ENCODE measurements at places on chromosomes 7 and 10.

DNA sequence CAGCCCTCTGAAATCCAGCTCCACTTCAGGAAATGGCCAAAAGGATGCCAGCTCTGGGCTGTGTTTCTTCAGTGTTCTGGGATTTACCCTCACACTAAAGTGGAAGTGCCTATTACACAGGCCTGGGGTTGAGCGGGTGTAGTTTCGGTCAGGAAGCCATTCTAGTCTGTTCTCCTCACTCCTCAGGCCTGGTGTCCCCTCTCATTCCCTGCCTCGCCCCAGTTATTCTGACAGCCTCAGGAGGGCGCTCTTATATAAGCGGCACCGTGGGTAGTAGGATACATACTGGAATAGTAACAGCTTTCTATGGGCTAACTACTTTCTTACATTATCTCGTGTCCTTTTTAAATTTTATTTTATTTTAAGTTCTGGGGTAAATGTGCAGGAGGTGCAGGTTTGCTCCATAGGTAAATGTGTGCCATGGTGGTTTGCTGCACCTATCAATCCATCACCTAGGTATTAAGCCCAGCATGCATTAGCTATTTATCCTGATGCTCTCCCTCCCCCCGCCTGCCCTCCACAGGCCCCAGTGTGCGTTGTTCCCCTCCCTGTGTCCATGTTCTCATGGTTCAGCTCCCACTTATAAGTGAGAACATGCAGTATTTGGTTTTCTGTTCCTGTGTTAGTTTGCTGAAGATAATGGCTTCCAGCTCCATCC lies 12.2 kb upstream of the LGI1 start:
- no peak for DNase-seq

- DNase-seq = no peak
Observed at GRCh38 chr7:1314021-1314907, 81.6 kb downstream of the UNCX start.

- DNase-seq = no peak
Observed at GRCh38 chr10:116768786-116769185, 26.4 kb upstream of the HSPA12A start.

- DNase-seq = peak; percentile 96
Observed at GRCh38 chr7:129780257-129780973, 168.9 kb downstream of the NRF1 start.

DNA sequence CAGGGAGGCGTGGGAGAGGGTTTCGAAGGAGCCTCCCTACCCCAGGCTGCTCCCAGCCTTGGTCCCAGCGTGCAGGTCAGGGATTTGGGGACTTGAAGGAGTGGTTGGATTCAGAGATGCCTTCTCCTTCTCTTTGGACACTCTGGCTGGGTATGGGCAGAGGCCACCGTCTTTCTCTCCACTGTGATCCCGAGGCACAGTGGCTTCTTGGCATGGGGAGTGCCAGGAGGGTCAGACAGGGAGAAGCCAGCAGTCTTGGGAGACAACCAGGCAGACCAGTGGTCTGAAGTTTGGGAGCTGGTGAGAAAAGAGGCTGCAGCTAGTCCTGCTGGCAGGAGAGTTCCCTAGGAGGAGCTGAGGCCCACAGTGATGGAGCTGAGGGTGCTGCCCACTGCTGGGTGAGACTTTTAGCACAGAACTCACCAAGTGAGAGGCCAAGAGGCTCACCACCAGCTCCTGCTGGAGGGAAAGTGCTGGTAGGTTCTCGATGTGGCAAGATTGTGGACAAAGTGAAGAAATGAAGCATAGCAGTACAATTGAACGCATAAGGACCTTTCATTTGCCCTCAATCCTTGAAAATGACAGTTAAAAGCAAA lies 35.2 kb upstream of the WDFY4 start:
- DNase-seq = no peak

GRCh38 chr7:113710310-113711096 lies 208.3 kb downstream of the PPP1R3A start:
- peak; percentile 93 for DNase-seq

DNA sequence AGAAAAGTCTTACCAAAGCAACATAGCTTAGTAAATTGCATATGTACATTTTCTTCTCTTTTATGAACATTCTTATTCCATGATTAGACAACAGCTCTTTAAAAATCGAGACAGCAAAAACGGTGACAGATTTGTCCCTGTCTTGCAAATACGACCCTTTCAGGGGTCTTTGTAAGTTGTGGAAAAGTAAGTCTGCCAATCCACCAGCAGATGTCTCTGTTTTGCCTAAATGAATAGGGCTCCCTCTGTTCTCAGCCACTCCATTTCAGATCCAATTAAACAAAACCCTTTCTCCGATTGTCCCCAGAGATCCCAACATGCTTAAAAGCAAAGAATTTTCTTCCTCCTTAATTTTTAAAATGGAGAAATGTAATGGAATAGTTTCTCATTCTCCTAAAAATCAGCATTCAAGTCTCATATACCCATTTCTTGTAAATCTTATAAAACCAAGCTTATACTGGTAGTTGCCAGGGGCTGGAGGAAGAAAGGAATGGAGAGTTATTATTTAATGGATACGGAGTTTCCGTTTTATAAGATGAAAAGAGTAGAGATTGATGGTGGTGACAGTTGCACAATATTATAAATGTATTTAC lies 61.0 kb upstream of the NFE2L3 start:
- DNase-seq = peak; percentile 55

GRCh38 chr10:95234951-95235350 lies 40.9 kb downstream of the ACSM6 start:
- no peak for DNase-seq

DNA sequence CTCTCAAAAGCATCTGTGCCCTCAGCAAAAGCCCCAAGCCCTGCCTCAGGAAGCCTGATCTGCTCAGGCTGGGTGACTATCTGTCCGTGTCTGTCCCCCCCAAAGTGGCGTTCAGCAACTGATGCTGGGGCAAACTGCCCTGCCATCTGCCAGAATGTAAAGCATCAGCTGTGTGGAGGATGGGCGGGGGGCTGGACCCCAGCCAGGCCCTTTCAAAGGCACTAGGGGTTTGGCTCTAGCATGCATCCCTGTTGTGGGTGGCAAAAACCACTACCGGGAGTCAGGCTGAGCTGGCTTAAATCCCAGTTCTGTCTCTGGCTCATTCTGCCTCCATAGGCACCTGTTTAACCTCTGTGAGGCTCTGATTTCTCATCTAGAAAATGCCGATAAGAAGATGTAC lies 35.5 kb downstream of the GPRIN2 start:
- no peak for DNase-seq

DNA sequence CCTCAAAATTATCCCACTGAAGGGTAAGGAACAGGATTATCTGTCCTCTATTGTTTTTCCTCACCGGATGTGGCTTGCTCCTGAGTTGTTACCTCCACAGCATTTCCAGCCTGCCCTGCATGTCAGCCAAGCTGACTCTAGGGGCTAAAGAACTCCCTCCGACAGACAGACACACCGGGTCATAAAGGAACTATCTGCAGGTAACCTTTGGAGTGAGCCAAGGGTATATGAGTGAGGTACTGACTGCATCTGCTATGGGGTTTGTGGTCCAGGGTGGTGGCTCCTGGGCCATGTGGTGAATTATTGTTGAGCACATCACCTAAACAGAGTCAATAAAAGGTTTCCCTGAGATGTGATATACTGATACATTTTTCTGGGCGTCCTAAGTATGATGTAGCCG lies 6.9 kb upstream of the KAZALD1 start:
- DNase-seq = no peak

DNA sequence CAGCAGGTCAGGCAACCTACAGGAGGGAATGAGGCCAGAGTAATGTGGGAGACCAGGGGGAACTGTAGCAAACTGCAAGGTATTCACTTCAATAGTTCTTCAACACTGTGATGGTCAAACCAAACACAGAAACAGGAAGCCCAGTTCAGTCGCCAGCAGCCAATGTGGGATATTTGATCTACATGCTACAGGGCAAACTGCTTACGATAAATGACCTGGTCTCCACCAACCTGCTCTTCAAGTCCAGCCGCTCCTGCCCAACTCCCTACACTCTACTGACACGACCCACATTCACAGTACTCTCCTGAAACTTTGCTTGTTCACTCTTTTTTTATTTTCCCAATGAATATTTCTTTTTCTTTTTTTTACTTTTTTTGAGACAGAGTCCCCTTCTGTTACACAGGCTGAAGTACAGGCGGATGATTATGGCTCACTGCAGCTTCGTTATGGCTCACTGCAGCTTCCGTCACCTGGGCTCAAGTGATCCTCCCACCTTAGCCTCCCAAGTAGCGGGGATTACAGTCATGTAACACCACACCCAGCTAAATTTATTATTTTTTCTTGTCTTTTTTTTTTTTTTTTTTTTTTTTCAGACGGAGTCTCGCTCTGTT lies 42.1 kb downstream of the MDH2 start:
- no peak for DNase-seq

DNA sequence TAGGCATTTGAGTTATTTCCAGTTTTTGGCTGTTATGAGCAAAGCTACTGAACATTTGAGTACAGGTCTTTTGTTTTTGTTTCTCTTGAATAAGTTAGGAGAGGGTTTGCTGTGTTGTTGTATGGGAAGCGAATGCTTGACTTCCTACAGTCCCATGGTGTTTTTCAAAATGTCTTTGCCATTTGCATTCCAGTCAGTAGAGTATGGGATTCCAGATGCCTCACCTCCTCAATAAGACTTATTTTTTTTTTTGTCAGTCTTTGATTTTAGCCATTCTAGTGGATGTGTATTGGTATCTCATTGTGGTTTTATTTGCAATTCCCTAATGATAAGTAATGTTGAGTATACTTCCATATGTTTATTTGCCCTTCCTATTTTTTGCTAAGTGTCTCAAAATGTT lies 19.4 kb downstream of the CDK13 start:
- DNase-seq = no peak

GRCh38 chr10:121478556-121478955 lies 119.7 kb downstream of the FGFR2 start:
- DNase-seq = no peak

DNA sequence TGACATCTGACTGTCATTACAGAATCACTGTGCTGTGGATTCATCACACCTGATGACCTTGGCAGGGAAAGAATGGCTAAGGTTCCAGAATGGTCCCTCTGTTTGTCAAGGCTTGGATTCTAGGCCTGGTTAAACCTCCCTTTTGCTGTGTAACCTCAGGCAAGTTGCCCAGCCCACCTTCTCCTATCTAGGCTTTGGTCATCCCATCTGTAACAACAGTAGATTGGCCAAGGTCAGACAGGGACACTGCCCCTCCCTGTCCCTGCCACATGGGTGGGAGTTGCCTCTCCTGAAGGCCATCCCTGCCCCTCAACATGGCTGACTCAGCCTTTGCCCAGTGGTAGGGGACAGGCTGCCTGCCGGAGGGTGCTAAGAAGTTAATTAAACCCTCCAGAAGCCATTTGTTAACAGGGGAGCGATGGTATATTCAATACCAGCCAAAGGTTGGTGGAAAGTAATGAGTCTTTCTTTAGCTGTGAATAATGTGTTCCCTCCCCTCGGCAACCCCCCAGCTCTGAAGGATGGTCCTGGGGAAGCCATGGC lies 149.8 kb upstream of the PCBD1 start:
- DNase-seq = no peak

DNA sequence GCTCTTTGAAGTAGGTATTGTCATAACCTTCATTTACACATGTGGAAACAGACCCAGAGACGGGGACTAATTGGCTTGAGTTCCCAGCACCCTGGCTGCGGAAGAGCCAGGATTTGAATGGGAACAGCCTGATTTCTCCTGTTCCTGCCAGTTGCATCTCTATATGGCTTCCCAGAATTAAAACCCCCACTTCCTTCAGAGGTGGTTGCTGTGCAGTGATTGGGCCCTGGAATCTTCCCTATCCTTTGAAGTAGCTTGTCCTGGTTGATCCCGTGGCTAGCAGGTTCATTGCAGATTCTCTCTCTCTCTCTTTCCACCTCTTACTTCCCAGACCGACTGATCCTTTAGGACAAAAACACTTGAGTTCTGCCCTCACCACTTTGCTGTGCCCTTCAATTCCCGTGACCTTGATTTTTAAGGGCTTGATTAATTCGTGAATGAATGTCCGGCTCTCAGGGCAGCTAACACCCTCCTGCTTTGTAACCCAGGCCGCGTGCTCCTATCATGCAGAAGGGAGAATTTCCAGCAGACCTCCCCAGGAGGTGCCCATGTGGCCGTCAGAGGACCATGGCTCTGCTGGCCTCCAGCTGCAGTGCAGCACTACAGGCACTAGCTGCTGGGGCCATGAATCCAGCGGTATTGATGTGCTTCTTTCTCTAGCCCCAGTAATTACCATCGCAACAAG lies 120.6 kb upstream of the AGK start:
- no peak for DNase-seq

- no peak for DNase-seq
Observed at GRCh38 chr7:22277375-22277774, 79.6 kb downstream of the RAPGEF5 start.

- no peak for DNase-seq
Observed at GRCh38 chr7:122618585-122619189, 80.2 kb downstream of the RNF133 start.

DNA sequence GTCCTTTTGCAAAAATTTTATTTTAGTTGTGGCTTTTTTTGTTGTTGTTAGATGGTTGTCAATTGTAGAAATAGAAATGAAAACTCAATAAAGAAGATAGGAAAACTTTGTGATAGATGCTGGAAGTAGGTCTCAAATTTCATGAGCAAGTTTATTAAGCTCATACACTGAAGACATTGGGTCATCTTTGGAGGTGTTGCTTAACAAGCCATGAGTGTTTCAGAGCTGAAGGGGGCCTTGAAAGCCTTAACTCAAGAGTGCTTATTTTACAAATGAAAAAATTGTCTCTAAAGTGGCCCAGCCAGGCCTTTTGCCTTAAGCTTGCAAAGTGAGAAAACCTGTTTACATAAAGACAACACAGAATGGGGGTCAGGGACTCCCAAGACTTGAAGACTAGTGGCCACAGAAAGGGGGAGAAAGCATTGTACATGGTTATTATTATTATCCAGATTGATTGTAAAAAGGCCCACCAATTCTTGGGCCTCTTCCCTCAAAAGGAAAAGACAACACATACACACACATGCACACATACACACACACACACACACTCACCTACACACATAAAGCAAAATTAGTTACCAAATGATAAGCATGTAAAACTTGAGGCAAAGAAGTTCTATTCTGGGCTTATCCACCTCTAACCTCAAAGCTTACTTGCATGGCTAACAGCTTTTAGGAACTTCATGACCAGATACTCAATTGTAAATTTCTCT lies 49.7 kb upstream of the GLCCI1 start:
- no peak for DNase-seq

GRCh38 chr7:38330039-38330438 lies 56.6 kb upstream of the TARP start:
- no peak for DNase-seq

- DNase-seq = no peak
Observed at GRCh38 chr7:139300390-139300789, 40.7 kb upstream of the FMC1 start.

GRCh38 chr7:40723829-40724228 lies 589.0 kb downstream of the SUGCT start:
- DNase-seq = no peak

- DNase-seq = no peak
Observed at GRCh38 chr10:109070492-109070891, 852.8 kb downstream of the XPNPEP1 start.

GRCh38 chr10:89224739-89225443 lies 17.8 kb upstream of the CH25H start:
- DNase-seq = no peak

DNA sequence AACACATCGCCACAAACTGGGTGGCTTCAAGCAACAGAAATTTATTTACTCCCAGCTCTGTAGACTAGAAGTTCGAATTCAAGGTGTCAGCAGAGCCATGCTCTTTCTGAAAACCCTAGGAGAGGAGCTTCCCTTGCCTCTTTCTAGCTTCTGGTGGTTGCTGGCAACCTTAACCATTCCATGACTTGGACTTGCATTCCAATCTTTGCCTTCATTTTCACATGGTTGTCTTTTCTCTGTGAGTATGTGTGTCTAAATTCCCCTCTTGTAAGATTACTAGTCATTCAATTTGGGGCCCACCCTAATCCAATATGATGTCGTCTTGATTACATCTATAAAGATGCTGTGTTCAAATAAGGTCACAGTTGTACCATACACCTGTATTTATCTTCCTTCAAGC lies 65.9 kb upstream of the PRKG1 start:
- no peak for DNase-seq

Data from MM.1S (cell line).